ENCODE measurements at places on chromosomes 16 and 17.

- DNase-seq = no peak
These were observed 17.6 kb downstream of the ABCC1 start for GRCh38 chr16:15966836-15967546.

- DNase-seq = no peak
These were observed 32.5 kb downstream of the DGKE start for GRCh38 chr17:56866496-56866895.

DNA sequence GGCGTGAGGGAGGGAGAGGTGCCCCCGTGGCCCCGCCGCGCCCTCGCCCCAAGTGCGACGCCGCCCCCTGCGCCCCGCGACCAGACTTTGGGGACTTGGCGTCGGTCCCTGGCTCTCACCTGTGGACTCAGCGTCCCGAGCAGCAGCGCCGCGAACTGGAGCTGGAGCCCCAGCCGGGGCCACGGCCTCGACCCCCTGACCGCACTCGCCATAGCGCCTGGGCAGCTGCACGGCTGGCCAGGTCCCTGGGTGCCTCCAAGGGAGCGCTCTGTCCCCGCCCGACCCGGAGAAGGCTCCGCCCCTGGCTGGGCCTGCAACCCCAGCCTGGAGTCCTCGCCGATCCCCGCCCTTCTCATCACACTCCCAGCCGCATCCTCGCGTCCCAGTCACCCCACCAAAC lies at the start of gene ERN2:
TSS of gene ERN2 (minus strand) at position 247 of the 400 bp plus-strand sequence. CDS start at position 212, 35 bp downstream.
- DNase-seq = no peak

DNA sequence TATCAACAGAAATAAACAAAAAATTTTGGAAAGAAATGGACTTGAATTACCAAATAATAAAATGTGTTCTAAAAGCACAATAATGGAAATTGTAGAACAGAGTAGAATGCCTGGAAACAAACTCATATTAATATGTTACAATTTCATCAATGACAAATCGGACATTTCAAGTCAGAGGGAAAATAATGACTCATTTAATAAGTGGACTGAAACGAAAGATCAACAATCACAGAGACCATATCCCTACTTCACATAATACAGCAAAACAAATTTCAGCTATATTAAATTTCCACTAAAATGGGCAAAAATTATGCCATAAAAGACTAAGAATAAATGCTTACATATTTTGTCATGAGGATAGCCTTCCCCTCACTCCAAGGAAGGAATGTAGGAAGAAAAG lies 25.7 kb downstream of the CDYL2 start:
- no peak for DNase-seq

- DNase-seq = no peak
These were observed 8.7 kb upstream of the ETV4 start for GRCh38 chr17:43554857-43555256.

GRCh38 chr17:67605256-67605912 lies 112.4 kb upstream of the NOL11 start:
- no peak for DNase-seq

GRCh38 chr17:18008496-18009268 lies 30.3 kb downstream of the ATPAF2 start:
- DNase-seq = no peak

DNA sequence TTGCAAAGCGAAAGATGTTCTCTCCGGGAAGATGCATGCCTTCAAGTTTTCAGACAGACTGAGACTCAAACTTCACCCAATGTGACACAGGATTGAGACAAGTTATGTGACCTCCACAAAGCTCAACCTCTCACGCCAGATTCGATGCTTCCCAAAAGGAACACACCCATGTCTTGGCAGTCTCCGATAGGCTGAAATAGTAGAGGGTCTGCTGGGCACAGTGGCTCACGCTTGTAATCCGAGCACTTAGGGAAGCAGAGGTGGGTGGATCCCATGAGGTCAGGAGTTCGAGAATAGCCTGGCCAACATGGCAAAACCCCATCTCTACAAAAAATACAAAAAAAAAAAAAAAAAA lies 22.1 kb downstream of the ZFHX3 start:
- peak; percentile 67 for DNase-seq

GRCh38 chr16:64077242-64077641 lies 1044.6 kb downstream of the CDH11 start:
- no peak for DNase-seq

DNA sequence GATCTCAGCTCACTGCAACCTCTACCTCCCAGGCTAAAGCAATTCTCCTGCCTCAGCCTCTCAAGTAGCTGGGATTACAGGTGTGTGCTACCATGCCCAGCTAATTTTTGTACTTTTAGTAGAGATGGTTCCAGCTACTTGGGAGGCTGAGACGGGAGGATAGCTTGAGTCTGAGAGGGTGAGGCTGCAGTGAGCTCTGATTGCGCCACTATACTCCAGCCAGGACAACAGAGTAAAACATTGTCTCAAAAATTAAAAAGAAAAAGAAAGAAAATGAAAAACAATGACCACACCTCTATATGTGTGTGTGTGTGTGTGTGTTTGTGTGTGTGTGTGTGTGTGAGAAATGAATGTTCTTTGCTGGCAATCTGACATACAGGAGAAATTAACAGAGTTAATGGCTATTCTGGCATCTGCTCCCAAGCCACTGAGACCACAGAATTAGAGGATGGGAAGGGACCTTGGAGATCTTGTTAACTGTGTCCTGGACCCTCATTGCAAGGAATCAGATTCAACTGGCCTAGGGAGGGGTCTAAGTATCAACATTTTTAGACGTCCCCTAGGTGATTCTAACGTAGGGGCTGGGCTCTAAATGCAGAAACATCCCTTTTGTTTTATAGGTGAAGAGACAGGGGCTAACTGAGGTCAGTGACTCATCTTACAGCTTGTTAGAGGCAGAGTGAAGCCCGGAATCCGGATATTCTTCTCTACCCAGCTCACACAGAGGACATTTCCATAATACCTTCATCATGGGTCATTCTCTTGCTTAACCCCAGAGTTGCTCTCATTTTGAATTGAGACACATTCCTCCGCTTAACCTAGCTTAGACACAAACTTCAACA lies 16.4 kb upstream of the MARCHF10 start:
- DNase-seq = no peak

DNA sequence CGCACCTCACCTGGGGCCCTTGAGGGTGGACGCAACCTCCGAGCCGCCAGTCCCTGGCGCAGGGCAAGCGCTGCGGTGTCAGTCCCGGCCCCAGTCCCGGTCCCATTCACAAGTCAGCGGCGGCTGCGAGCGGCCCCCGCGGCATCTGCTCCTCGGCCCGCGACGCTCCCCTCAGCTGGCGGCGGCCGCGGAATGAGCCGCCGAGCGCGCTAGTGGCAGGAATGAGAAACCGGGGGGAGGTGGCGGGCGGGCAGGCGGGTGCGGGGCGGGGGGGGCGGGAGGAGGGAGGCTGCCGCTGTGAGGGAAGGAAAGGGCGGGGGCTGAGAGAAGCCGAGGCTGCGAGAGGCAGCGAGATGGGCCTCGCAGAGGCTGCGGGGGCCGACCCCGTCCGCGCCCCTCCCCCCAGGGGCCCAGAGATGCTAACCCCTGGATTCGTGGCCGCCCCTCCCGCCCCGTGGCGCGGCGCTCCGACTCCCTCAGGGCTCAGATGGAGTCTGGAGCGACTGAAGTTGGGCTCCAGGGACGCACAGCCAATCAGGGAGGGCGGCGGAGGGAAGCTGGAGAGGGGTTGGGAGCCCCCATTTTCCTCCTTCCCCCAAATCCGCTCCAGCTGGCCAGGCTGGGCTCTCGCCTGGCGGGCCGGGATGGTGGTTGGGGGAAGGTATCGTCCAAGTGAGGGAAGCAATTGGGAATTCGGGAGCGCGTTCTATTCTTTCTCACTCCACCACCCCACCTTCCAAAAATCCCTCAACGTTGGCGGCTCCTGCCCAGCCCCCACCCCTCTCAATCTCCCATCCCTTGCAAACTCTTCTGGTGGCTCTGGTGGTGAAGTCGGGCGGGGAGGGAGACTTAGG lies at the start of gene CDH11:
TSS of gene CDH11 (minus strand) at position 194 of the 854 bp plus-strand sequence. CDS start 117,194 bp downstream, outside the sequence.
- peak; percentile 91 for DNase-seq

GRCh38 chr17:82655523-82655922 lies 7.3 kb upstream of the WDR45B start:
- no peak for DNase-seq

- DNase-seq = no peak
These were observed 9.1 kb downstream of the JPH3 start for GRCh38 chr16:87611456-87611855.

- no peak for DNase-seq
These were observed 4.8 kb downstream of the PLEKHH3 start for GRCh38 chr17:42672038-42672437.

GRCh38 chr17:78315355-78316114 lies 44.3 kb downstream of the SOCS3 start:
- DNase-seq = peak; percentile 95

GRCh38 chr16:75280331-75280804 lies 28.9 kb upstream of the BCAR1 start:
- DNase-seq = no peak

- DNase-seq = no peak
These were observed 15.4 kb downstream of the RTN4RL1 start for GRCh38 chr17:2009737-2010136.

DNA sequence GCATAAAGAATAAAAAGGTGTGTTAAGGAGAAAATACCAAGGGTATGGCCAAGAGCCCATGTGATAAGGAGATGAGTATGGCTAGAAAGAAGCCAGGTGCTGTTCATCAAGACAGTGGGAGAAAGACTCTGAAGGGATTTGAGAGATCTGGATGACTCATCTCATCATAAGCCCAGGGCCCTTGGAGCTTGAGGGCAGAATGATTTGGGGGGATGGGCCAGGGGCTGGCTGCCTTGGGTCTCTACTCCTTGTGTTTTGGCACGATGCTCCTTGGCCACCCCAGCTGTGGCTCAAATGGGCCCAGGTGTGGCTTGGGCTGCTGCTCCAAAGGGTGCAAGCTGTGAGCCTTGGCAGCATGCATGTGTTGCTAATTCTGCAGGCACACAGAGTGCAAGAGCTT lies 14.5 kb upstream of the TNFRSF13B start:
- DNase-seq = no peak

- DNase-seq = no peak
These were observed 8.8 kb downstream of the SCIMP start for GRCh38 chr17:5225668-5226457.

All from coronary artery (tissue), 2 donors.